ENCODE measurements at places on chromosomes 16 and 17.
A peak's percentile ranks its signal among the peaks of the same experiment; 100 is the strongest.

DNA sequence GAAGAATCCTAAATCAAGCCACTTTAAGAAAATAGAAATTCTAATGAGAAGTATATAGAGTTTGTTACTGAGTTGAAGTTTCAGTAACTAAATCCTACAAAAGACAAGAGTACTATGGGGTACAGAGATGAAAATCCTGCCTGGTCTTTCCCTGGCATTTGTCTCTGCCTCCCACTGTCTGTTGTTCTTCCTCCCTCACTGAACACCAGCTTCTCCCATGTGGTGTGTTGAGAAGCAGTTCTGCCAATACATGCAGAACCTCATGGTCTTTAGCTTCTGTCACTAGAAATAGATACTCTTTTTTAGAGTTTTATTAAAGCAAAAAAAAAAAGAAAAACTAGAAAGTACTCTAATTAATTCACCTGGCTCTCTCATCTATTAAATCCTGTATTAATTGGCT lies 664.4 kb downstream of the CDH8 start:
- no peak for DNase-seq

GRCh38 chr16:20364051-20364450 lies 11.5 kb upstream of the UMOD start:
- DNase-seq, result no peak

- DNase-seq, result no peak
These were observed 11.6 kb downstream of the MYBBP1A start for GRCh38 chr17:4543557-4544026.

DNA sequence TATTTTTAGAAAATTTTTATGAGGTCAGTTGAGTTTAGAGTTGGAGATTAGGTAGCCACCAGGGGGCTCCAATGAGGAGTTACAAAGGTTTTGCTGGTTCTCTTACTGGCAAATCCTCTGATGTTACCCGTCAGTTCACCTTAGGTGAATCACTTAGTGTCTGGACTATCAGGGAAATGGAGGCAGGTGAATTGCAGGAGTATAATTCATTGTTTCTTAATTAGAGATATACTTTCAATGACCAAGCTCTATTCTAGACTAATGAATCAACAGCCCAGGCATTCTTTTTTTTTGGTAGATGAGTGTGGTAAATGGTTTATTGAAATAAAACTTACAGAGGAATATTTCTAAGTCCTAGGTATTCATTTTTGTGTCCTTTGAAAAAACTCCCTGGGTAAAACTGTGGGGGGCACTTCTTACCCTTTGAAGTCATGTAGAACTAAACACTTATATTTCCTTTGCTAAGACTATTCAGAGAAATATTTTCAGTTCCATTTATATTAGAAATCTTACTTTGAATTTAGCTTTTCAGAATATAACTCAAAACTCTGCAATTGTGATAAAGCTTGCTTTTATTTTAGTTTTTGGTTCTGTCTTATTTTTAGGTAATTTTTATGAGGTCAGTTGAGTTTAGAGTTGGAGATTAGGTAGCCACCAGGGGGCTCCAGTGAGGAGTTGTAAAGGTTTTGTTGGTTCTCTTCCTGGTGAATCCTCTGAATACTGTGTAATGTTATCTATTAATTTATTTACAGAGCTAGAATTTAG lies 17.7 kb downstream of the PSMD11 start:
- DNase-seq, result peak; percentile 77

GRCh38 chr17:10156599-10156947 lies 41.8 kb downstream of the GAS7 start:
- DNase-seq, result no peak

- peak; percentile 11 for DNase-seq
These were observed 484 bp downstream of the FZD2 start for GRCh38 chr17:44557651-44558285.

DNA sequence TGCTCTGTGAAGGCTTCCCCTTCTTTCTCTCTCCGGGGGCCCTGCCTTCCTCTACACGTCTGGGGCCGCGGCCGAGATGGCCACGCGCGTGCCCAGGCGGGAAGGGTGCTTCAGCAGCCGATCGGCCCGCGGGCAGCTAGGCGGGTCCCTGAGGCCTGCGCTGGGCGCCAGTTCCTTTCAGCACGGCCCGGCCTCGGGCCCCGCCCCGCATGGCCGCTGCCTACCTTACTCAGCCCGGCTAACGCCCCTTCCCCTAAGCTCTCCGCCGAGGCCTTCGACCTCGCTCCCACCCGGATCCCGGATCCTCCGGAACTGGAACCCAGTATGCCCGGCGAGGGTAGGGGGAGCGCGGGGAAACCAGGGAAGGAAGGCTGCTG lies 335 bp downstream of the TMEM11 start:
- DNase-seq, result no peak

Data from CD4-positive, alpha-beta T cell treated with Interleukin-12 subunit alpha and Interleukin-12 subunit beta, for 1 hour (primary cell).